T-helper 17 cell (primary cell): ENCODE measurements at places on chromosomes 1 and 21.
A peak's percentile ranks its signal among the peaks of the same experiment; 100 is the strongest.

DNA sequence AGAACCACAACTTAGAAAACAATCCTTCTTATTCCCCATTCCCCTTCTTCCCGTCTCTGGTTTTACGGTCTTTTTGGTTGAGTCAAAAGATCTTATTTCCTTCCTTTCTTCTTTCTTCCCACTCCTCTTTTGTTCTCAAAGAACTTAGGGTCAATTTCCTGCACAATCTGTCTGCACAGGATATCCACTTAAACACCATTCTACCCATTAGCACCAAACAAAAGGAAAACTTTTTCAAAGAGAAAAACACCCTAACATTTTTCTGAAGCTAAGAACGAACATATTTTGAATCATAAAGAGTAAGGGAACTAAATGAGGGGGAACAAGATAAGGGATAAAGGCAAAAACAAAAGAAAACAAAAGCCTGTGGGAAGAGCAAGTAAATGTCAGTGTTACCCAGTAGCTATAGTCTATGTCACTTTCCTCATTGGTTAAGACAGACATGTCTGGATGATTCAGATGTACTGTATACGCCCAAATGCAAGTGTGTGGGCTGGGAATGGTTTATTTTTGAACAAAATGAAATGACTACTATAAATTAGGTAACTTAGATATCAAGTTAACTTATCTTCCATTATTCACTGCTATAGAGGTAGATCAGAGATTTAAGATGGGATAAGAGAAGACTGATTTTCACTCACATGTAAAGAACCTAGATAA, 59.9 kb downstream of the TOR3A start:
- DNase-seq: no peak

DNA sequence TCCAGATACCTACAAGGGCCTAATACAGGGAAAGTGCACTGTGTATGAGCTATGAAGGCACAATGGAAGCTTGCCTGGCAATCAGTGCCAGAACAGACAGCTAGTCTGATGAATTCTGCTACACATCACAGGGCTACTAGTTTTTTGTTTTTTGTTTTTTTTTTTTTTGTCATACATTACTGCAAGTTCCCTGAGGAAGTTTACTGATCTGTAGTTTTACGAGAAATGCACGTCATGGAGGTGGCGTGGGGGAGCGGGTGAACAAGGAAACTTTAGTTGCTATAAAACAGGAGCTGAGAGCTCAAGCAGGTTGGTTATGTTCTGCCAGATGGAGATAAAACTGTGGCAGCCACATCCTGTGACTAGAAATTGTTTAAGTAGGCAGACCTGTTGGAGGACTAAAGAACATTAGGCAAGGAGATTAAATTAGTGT, 17.7 kb downstream of the PTPRC start:
- DNase-seq: peak; percentile 41

DNA sequence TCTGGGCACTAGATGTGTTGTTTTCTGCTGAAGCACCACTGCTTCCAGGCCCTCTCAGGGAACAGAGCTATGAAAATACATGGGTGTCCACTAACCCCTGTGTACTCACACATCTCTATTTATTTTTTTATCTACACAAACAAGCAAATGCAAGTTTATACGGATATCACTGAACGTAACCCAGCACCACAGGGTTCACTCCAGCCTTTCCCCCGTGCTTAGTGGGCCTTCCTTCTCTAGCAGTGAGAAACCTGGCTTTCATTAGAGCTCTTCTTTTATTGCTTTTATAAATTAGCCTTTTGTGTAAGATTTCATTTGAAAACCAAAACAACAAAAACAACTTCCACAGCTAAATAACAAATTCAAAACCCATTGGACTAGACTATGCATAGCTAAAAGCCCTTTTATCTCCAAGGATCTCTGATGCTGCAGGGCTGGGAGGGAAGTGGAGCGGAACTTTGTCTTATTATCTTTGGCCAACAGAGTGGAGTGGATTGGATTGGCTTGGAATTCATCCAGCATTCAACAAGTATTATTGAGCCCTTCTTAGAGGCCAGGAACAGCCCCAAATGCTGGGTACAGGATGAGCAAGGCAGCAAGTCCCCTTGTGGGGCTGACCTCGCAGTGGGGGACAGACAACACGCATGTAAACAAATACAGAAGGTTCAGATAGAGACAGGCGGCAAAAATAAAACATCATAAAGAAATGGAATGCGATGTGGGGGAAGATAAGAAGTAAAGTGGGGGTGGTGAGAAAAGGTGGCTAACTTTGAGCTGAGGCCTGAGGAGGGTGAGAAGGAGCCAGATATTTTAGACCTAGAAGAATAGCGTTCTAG, 371.8 kb upstream of the POU3F1 start:
- no peak for DNase-seq

DNA sequence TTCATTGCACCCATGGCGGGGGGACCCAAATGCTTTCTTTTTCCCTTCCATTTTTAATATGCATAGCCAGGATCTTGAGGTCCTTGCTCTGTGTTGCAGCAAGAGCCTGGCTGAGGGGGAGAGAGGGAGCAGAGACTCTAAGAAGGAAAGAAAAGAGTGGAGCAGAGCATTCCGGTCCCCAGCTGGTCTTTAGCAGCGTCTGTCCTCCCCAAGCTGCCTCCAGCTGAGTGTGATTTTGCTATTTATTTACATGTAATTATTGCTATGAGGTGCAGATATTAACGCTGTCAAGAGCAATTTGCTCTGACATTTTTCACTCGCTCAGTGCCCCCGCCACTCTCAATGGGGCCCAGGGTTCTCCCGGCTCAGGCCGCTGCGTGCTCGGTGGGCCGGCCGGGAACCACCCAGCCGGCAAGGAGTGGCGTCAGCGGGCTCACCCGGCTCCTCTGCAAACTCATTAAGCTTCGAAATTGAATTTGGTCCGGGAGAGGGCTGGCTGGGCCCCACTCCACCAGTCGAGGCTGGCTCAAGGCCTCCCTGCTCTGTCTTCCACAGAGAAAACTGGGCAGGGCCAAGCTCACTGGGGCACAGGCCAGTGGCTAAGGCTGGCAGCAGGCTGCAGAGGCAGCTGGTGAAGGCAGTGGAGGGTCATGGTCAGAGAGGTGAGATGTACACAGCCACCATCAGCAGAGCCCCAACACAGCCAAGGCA, 93.2 kb downstream of the PAX7 start:
- no peak for DNase-seq

GRCh38 chr1:41322835-41323234, 38.4 kb upstream of the FOXO6 start:
- DNase-seq: no peak

DNA sequence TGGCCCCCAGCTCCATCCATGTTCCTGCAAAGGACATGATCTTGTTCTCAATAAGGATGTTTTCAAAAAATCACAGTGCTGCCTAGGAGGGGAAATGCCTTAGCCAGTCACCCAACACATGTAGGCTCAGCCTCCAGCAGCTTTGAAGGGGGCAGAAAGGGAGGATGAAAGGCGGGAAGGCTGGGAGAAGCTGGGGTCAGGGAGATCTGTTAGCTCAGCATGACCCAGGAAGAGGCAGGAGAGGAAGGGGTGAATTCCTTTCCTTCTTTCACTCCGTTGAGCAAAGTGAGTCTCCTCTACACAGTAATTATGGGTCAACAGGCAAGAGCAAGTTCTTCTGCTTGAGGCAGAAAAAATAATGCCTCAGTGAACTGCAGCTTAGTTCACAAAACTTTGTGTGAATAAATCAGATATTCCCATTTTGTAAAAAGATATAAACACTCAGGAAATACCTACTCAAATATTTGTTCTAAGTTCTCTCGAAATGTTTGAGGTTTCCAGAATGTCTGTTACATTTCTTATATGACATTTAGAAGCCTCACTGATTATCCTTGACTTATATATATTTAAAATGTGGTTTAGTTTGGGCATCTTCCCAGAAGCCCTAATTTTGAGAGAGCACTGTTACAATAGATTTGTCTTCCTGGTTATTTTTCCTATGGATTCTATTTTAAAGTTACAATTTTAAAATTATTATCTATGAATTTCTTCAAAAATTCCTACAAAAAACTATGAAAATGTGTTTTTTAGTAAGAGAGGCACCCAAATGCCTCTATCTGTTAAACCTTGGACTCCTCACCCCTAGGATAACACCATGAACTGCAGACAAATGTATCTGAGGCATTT, 116.8 kb downstream of the KCNJ6 start:
- DNase-seq: no peak

DNA sequence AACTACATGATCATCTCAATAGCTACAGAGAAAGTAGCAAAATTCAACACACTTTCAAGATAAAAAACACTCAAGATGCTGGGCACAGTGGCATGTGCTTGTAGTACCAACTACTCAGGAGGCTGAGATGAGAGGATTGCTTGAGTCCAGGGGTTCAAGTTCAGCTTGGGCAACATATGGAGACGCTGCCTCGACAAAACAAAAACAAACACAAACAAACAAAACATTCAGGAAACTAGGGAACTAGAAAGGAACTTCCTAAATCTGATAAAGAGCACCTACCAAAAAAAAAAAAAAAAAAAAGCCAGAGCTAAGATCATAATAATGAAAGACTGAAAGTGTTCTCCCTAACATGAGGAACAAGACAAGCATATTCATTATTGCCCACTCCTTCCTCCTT, 22.8 kb upstream of the RNF186 start:
- no peak for DNase-seq

DNA sequence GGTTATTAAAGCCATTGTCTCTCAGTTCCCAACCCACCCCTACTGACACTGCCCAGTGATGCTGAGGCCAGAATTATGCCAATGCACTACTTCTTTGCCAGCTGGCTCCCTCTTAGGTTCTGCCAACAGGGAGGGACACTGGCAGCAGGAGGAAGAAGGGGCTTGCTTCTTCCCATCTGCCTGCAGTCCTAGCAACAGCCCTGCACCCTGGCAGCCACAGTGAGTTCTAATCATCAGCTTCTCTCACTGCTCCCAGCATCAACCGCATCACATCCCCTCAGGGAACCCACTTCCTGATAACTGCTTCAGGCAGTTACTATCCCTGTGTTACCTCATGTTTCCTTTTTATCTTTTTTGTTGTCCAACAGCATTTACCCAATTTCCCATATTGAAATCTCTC, 86.2 kb downstream of the UBR4 start:
- no peak for DNase-seq

GRCh38 chr1:5645929-5646328, 346.3 kb downstream of the NPHP4 start:
- DNase-seq: no peak

DNA sequence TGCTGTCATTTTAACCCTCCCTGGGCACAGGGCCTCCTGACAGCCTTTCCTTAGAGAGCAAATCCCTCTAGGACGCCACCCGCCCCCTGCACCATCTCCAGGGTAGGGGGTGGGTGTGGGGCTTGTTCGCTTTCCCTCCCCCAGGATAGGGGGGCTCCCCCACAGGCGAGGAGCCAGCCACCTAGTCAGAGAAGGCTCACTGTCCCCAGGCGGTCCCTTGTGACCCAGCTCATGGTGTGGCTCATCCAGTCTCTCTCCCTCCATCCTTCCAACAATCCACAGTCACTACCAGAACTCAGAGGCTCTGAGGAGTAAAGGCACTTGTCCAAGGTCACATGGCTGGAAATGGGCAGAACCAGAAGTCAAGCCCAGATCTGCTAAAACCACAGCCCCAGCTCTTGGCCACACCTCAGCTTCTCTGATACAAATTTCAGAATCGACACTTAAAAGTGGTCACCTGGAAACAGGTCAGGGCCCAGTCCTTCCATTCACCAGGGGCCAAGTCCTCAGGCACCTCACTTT, 89.8 kb downstream of the MRPL37 start:
- no peak for DNase-seq

DNA sequence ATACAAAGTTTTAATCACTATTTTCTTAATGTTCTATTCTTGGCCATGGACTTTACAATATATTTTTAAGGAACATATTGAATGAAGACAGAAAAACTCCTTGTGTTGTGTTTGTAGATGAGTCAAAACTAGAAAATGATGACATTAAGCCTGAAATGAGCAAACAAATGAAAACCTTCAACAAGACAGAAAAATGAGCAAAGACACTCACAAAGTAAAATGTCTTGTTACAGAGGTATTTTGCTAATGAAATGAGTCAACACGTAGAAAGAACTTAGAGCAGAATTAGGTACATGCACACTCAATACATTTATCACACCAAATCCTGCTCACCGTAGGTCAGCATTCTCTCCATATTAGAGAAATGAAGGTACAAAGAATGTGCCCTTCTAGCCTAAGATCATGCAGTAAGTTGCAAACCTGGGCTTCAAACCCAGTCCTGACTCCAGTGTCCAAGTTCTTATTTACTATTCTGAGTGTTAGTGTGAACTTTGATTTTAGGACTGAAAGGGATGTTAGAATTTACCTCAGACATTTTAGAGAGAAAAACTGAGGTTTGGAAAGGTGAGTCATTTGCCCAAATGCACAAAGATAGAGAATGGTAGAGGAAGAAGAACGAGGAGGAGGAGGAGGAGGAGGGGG, 133.9 kb upstream of the SGIP1 start:
- no peak for DNase-seq

GRCh38 chr1:118739501-118739900, 248.6 kb downstream of the TBX15 start:
- no peak for DNase-seq

DNA sequence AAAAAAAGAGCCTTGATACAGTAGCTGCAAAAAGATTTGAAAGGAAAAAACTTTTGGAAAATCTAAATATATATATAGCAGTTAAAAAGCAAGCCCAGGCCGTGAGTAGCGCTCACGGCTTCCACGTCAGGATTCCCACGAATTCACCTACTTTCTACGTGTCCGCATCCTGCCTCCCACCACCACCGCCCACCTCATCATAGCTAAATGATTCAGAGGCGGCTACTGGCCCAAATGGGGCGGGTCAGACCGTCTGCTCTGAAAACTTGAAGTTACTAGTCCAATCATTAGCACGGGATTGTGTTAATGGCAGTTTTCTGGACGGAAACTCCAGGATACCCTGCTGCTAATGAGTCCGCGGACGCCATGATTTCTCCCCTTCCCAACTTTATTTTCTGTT, 1.3 kb upstream of the CCSAP start:
- no peak for DNase-seq

- no peak for DNase-seq
These were observed 195.5 kb upstream of the EDN2 start for GRCh38 chr1:41679994-41680393.

- no peak for DNase-seq
These were observed 48.3 kb downstream of the HUNK start for GRCh38 chr21:31921079-31921478.

- DNase-seq: no peak
These were observed 41.7 kb upstream of the COA6 start for GRCh38 chr1:234331507-234331906.

- DNase-seq: no peak
These were observed 170.4 kb upstream of the SYT6 start for GRCh38 chr1:114323959-114324661.

DNA sequence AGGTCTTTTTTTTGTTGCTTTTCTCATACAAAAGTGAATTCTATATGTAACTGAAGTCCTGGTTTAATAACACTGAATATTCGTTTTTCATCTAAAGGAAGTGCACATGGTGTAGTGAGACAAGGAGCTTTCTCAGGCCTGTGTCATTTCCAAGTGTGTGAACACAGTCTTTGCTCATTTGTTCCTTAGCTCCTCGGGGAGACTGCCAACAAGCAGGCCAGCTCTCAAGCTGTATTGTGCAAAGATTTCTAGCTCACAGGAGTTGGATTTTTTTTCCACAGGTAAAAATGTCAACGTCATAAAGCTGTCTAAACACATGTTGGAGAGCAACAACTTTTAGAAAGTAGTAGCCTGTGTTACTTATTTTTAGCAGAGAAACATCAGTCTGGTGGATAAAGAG, 87.8 kb upstream of the S1PR1 start:
- DNase-seq: no peak

GRCh38 chr1:204335533-204335932, 24.2 kb downstream of the PLEKHA6 start:
- DNase-seq: no peak

- no peak for DNase-seq
These were observed 12.2 kb downstream of the PTCH2 start for GRCh38 chr1:44830900-44831304.
